ENCODE measurements at places on chromosomes 11 and 22.

GRCh38 chr22:27829620-27830019 lies 28.1 kb upstream of the MN1 start:
- no peak for DNase-seq

GRCh38 chr11:94794287-94795168 lies 26.4 kb downstream of the AMOTL1 start:
- DNase-seq = no peak

DNA sequence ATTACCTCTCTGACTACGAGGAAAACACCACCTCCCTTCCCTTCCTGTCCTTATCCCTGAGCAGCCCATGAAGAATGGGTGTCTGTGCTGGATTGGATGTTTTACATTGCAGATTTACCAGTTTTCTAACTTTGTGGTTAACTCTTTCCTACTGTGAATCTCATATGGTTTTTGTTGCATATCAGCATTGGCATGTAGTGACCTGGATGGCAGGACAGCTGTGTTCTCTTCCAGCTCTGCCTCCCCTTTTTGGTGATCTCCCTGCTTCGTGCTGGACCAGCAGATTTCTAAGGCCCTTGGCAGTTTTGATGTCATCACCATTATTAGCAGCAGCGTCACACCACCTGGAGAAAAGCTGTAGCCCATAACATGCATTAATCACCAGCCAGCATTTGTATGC lies 26.7 kb downstream of the OR6Q1 start:
- DNase-seq = no peak

DNA sequence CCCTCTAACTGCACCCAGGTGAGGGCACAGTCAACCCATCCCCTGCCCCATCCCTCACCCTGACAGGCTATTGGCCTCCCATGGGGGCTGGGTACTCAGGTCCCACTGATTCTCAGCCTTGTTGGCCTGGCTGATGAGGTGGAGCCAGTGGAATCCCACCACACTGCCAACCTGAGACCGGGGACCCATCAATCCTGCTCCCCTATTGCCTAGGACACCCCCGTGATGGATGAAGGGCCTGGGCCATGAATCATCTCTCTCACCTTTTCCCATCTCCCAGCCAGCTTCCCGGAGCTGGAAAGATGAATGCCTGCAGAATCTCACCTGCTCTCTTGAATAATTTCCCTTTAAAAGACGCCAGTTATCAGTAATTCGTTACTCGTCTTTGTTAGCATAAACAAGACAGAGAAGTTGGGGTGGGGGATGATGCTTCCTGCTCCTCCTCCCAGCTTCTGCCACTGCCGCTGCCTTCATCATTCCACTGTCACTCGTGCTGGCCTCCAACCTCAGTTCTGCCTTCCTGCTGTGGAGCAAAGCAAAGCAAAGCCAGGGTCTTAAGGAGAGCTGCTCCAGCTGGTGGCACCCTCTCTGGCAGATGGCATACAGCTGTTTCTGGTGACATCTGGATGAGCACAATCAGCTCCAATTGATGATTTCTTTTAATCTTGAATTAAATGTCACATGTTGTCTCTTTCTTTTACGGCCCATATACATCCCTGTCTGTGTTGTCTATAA lies 204.0 kb upstream of the NECTIN1 start:
- DNase-seq = no peak

DNA sequence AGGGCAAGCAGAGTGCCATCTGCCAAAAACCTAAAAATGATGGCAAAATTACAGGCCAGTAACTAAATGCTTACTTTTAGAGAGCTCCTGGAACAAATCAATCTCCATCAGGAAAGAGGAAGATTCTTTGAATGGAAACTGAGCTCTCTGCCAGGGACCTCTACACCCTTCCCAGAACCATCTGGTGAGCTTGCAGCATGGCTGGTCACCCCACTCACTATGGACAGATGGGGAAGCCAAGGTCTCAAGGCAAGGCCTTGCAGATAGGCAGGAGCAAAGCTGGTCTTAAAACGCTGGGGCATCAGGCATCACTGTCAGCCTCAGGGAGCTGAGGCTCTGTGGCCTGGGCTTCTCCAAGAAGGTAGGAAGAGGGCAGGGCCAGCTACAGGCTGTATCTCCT lies 36.2 kb downstream of the SERGEF start:
- DNase-seq = no peak

DNA sequence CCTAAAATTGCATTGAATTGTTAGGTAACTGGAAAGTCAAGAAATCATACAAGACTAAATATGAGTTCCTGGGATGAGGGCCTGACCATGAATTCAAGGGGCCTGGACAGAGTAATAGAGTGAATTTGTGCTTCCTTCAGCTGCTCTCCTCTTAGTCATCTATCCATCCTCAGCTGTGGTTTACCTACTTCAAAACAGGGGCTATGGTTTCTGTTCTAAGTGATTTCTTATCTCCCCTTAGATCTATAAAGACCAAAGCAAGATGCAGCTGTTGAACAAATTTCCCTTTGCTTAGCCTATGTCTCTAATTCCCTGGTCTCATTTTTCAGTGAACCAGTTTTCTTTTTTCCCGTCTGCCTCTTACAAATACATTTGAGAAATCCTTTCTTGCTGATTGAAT lies 428.5 kb downstream of the FAM181B start:
- no peak for DNase-seq

All from CD4-positive, alpha-beta T cell treated with Interleukin-4 for 1 hour (primary cell).